Stimulated activated CD4-positive, alpha-beta T cell treated with anti-CD3 and anti-CD28 coated beads, Interleukin-15, amount 100 ng/mL, for 1 hour (primary cell): ENCODE measurements at places on chromosomes 3 and 15.

GRCh38 chr3:7340795-7341194, 479.9 kb downstream of the GRM7 start:
- no peak for DNase-seq

DNA sequence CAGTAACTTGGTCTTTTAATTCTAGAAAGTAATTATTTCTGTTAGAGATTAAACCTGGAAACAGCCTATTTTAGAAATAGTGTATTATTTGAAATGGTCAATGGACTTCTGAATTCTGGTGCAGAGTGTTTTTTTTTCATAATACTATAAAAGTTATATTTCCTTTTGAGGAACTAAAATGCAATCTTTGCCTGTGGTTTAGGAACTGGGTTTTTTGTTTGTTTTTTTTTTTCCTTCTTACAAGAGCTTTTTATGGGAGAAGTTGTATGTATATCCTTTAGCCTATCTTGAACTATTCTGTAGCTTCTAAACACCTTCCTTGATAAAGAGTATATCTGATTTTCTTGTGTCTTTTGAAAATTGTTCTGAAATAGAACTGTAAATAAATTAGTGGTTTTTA, 88.3 kb downstream of the ARIH1 start:
- no peak for DNase-seq

DNA sequence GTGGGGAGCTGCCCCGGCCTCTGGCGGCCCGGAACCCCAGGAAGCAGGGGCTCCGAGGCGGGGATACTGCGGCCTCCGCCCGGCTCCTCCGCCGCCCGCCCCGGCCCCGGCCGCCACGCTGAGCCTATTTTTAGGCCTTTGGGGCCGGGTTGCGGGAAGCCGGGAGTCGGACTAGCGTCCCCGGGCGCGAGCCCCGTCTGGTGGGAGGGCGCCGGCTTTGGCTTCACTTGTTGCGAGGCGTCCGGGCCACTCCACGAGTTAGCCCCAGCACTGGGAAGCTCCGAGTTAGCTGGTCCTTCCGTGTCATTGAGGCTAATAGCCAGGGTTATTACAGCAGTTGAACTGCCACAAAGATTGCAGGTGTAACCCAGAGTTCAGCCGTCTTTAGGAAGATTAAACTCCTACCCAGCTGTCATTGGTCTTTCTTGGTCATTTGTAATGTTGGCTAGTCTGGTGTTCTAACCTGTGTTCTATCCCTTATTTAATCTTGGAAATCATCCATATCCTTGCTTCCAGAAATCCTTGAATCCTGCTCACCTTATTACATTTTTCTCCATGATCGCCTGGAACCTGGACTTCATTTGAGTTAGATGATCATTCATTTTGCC, 791 bp downstream of the GYG1 start:
- no peak for DNase-seq

- no peak for DNase-seq
Observed at GRCh38 chr3:45426161-45426560, 37.8 kb downstream of the LARS2 start.

GRCh38 chr15:65066635-65067316, 1.0 kb downstream of the RASL12 start:
- DNase-seq: no peak

DNA sequence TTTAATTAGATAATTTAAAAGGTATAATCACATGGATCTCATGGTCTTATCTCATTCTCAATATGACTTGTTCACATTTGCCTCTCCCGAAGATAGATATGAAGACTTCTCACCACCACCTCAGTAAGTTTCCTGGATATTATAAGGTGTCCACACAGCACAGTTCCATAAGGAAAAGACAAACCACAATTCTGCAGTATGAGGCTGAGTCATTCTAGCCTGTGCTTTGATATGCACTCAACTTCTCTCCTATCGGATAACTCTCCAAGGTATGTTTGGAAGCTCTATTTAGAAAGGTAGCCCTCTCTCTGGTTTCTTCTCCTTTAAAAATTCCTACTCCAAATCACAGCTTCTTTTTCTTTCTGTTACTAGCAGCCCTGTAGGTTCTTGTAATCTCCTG, 612.8 kb downstream of the ZPLD1 start:
- DNase-seq: no peak

GRCh38 chr3:172129850-172130716, 90.7 kb downstream of the FNDC3B start:
- DNase-seq: no peak

DNA sequence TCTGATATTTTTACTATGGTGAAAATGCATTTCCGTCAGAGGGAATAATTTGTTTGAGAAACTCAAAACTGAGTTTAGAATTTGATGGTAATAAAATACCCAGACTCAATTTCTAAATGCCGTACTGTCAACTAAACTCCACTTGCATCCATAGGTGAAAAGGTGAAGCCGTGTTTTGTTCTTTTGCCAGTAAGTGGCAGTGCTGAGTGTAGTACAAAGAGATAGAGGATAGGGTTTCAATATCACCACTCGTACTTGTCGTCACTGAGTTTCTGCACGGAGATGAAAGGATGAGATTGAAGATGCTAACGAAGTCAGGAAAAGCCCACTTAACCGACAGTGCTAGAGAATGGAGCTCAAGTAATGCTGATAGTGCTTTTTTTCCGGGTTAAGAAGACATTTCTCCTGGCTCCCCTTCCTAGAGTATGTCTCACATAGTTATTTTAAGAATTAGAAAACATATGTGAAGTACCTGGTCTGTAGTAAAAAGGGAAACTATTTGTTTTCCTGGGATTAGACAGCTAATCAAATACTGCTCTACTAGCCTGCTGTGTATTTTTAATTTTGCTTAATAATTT, 345.1 kb downstream of the IL5RA start:
- no peak for DNase-seq
